ENCODE measurements at places on chromosomes 2 and 18.

DNA sequence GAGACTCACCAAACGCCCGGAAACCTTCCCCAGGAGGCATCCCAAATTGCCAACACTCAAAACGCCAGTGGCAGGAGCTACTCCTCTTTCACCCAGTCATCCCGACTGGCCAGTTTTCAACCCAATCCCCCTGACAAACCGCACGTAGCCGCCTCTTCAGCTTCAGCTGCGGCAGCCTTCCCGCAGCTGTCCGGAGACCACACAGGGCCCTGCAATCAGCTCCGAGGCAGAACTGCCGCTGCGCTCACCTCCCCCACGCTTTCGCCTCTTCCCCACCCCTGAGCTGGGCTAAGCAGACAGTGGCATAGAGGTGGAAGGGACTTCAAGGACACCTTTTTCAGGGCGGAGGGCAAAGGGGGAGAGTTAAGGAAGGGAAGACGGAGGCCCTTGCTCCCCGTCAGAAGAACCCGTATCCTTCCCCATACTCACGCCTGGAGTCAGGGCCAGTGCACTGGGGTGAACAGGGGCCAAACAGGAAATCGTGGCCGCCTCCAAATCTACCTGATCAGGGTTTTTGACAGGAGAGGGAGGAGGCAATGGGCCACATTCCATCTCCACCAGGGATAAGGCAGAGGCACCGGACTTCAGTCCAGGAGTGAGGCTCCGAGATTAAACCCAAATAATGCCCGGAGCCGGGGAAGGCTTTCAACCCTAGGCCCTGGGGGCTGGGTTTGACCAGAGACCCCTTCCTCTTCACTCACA, 16.9 kb downstream of the CYP26B1 start:
- no peak for DNase-seq

DNA sequence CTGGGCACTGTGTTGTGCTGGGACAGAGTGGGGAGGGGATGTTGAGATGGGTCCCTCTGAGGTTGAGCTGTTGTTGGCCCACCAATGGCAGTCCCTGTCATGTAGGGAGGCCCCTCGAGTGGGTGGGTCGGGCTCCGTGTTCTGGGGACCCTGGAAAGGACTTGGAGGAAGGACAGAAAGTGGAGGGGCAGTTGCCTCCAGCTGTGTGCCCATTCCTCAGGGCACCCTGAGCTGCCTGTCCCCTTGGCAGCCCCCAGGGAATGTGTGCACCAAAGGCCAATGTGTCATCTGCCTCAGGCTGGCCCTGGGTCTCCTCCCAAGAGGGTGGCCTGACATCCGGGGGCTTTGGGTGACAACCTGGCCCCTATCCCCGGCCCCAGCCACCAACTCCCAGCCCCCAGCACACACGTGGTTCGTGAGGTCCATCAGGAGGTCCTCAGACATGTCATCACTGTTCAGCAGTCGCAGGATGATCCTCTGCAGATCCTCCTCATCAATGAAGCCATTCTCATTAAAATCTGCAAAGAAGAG, 57.7 kb downstream of the CIB4 start:
- DNase-seq, result no peak

GRCh38 chr2:149799013-149799705, 211.6 kb upstream of the MMADHC start:
- no peak for DNase-seq

- no peak for DNase-seq
These were observed 200.9 kb upstream of the PKDCC start for GRCh38 chr2:41846962-41847361.

GRCh38 chr18:41391616-41392595, 563.1 kb upstream of the PIK3C3 start:
- no peak for DNase-seq

All from T-helper 1 cell (primary cell).